ENCODE measurements at places on chromosomes 16 and 17.

- no peak for DNase-seq
These were observed 34.1 kb downstream of the WDR45B start for GRCh38 chr17:82614095-82614631.

- no peak for DNase-seq
These were observed 13.1 kb upstream of the ZFHX3 start for GRCh38 chr16:73060892-73061490.

GRCh38 chr17:29949696-29950095 lies 8.3 kb downstream of the EFCAB5 start:
- DNase-seq, result no peak

- DNase-seq, result no peak
These were observed 24.8 kb downstream of the RAD51D start for GRCh38 chr17:35094902-35095301.

DNA sequence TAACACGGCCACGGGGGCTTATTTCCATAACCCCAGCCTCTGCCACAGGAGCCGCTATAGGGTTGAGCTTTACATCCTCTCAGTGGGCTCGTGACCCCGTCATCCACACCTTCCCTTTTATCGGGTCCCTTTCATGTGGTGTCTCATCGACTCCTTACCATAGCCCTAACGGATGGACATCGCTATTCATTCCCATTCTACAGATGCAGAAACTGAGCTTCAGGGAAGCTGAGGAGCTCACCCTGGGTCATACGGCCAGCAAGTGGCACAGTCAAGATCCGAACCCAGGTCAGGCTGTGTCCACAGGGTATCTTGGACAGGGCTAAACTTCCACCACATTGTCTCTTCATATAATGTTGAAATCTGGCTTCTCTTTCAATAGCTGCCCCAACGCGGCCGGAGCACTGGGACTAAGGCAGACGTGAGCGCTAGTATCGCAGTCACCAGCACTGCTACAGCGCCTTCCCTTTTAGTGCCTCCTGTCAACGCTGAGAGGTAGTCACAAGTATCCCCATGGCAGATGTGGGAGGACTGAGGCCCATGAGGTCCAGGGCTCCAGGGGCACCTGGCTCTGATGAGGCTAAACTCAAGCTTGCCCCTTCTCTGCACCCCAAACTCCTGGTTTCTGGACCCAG lies 50.8 kb downstream of the SOCS1 start:
- no peak for DNase-seq

GRCh38 chr17:27244491-27245223 lies 49.3 kb upstream of the WSB1 start:
- no peak for DNase-seq

- DNase-seq, result no peak
These were observed 392 bp downstream of the ZSCAN32 start for GRCh38 chr16:3400446-3400778.

DNA sequence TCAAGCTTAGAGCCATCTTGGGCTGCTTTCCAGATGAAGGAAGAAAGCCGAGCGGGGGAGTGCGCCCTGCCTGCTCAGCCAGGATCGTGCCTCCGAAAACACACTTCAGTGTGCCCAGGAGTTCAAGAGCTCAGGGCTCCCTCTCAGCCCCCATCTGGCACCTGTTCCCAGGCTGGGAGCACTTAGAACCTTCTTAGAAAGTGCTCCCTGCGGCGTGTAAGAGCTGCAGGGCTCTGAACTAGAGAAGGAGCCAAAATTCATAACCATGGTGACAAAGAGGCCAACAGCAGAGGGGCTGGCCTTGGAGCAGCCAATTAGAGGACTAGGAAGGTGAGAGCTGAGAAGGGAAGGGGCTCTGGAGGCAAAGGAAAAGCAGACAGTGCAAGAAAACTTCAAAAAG lies 59.0 kb upstream of the TNRC6C start:
- no peak for DNase-seq

GRCh38 chr16:71404364-71404763 lies 37.5 kb downstream of the TLE7 start:
- DNase-seq, result no peak

DNA sequence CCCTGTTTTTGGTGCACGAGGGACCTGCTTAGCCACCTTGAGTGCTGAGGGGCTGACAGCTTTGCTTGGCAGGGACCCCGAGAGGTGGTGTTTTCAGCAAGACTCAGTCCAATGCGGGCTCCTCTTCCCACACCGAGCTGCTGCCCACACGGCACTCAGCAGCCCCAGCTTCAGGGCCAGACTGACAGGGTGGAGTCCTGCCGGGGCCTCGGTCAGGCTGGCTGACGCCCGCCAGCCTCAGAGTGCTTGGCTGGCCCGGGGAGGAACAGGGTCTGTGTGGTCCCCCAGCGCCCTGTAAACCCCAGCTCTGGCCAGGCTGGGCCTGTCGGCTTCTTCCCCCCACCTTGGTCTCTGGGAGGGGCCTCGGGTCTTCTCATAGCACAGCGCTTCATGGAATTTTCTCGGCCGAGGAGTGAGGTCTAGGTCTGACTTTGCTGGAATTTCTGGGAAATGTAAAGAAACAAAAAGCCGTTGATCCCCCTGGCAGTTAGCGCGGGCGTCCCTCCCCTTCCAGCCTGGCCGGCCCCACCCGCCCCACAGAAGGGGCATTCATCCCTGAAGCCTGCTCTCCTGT lies 2.6 kb downstream of the SOX8 start:
- DNase-seq, result no peak

- no peak for DNase-seq
These were observed 7.1 kb downstream of the RAP1GAP2 start for GRCh38 chr17:2803386-2803785.

DNA sequence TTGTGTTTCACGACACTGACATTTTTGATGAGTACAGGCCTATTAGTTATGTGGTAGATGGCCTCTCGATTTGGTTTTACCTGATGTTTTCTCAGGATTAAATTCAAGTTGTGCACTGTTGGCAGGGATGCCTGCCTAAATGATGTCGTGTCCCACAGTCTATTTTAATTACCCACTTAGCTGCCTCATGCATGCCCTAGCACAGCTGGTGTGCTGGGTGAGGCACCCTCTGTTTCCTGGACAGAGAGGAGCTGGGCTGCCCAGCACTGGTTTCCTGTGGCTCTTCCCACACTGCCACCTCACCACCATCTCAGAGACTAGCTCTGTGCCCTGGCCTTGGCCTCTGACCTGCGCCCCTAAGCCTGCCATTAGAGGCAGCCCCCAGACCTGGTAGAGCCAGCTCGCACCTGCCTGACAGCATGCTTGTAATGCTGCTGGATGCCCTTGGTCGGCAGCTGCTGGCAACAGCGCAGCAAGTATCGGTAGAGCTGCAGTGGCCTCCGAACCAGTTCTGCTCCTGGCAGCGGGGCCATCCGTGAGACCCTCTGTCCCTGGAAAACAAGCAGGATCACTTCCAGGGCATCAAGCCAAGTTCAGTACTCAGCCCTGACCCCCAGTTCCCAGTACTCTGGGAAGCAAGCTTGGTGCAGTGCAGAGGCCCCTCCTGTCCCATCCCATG lies 10.9 kb downstream of the LYRM9 start:
- DNase-seq, result no peak

DNA sequence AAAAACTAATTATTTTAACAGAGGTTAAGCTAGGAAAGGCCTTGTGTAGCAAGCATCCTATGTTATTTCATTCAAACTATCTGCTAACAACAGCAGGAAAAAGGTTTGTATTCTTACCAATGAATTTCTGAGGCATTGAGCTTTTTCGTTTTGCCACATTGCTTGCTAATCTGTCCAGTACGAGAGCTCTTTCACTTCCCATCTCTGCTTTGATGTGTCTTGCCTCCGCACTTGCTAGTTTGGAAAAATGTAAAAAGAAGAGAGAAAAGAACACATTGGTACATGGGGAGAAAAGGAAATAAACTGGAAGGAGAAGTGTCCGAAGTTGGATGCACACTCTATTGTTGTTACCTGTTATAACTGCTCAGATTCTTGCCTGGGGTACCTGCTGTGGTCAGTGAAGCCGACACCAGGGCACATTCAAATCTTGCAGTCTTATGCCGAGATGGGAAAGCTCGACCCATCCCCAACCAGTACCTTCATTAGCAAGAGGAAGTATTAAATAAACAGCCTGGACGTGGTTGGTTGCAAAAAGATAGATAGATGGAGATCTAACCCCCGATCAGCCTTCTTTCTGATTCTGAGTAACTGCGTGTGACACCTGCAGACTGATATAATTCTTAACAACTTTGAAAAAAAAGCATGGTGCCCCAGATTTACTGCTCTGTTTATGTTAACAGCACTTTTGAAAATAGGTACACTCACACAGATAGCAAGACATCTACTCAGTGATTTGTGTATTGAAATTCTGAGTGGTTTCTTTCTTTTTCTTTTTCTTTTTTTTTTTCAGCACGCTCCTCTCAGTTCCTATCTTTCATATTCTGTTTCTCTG lies 40.0 kb downstream of the GRB7 start:
- no peak for DNase-seq
